ENCODE measurements at places on chromosomes 1 and 21.

DNA sequence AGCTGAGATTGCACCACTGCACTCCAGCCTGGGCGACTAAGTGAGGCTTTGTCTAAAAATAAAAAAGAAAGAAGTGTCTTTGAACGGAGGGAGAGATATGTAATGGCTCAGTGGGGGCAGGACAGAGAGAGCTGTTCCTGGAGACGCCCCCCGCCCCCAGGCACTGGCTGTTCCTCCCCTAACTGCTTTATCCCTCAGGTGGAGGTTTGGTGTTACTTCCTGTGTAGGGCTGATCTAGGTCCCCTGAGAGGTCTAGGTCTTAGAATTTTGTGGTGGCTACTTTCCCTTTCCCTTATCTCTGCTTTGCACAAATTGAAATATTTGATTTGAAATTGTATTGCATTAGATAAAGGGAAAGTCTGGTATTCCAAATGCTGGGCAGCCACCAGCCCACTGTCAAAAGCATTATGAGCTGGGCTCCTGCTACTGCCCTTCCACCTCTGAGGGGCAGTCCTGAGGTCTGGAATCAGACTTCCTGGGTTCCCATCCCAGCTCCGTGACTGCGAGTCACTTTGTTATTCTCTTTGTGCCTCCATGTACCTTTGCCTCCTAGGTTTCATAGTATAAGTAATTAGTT lies 134.8 kb upstream of the KIF26B start:
- no peak for DNase-seq

- no peak for DNase-seq
These were observed 86.2 kb upstream of the ARHGAP29 start for GRCh38 chr1:94323311-94324177.

GRCh38 chr1:41013796-41014195 lies 7.7 kb downstream of the SLFNL1 start:
- DNase-seq = no peak

DNA sequence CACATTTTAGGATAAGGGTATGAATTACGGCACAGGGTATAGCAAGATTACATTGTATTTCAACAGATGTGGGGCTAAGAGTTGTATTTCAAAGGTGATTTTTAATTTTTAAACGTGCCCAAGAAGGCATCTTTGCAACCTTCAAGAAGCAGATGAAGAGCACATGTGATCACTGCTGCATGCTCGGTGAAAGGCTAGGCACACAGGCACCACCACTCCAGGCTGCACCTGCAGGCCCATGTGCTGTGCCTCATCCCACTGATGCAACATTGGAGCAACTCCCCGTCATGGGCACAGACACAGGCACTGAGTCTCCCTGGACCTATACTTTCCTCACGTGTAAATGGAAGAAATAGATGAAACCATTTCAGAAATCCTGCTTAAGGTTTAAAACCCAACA lies 23.5 kb downstream of the UBE2G2 start:
- DNase-seq = no peak

GRCh38 chr1:84505493-84506001 lies 639 bp upstream of the SPATA1 start:
- no peak for DNase-seq

GRCh38 chr1:71666609-71667008 lies 585.8 kb upstream of the ZRANB2 start:
- no peak for DNase-seq

DNA sequence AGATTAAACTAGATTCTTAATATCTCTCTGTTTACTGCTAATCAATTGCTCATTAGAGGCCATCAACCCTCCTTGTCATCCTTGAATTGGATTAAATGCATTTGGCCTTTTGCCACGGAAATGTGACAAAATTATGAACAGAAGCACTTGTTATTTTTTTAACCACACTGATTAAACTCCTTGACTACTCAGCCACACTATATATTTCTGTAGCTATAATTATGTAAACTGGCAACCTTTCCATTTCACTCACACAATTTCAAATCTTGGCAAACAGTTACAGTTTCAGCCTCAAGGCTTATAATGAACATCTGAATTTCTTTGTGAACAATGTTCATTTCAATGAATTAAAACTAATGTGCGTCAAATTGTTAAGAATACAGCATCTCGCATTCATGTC lies 10.1 kb downstream of the ADAMTS5 start:
- no peak for DNase-seq

DNA sequence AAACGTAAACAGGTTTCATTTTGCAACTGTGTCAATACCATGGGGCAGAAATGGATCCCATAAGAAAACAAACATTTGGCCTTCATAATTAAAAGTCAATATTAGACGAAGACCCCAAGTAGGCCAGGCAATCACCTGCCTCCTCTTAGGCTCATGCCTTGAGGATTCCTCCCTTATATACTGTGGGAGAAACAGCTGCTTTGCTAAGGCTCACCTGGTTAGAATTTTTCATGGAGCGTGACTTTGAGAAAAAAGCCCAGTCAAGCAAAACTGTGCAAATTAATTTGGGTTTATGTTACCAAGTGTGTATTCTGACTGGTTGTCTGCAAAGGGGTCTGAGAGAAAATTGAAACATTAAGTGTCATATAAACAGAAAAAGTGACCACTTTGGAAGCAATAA lies 605.3 kb upstream of the USP24 start:
- DNase-seq = no peak

GRCh38 chr1:103516693-103517092 lies 8.8 kb upstream of the RNPC3 start:
- DNase-seq = no peak

DNA sequence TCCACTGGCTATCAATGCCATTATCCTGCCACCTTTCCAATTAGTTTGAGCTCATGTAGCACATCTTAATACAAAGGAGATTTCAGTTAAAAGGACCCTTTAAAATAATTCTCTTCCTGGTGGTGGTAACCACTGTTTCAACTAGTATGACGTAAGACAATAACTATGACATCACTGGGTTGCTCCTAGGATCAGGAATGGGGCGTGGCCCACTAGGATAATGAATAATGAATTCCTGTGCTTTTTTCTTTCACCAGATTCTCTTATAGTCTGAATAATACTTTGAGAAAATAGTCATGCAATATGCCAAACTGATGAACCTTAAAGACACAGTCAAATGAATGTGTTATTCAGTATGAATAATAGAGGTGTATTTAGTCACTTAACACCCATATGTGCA lies 10.6 kb upstream of the KIFAP3 start:
- no peak for DNase-seq

- DNase-seq = no peak
These were observed 32.7 kb upstream of the CD2 start for GRCh38 chr1:116721451-116722007.

- DNase-seq = no peak
These were observed 67.6 kb upstream of the SLC22A15 start for GRCh38 chr1:115908565-115909274.

DNA sequence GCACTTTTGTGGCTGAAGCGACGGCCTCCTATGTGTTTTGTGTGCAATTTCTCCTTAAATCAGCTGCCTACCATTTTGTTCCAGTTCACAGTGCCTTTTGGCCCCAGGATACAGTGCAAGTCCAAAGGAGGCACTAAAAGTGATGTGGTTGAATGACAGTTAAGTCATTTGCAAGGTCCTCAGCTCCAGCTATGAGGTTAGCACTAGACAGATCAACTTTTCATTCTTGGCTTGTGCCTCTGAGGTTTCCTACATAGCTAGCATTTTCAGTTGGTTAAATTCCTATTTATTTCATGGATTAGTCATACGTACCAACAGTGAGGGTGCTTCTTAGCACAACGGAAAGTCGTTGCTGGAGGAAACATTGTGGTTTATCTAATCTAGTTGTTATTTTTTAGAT lies 59.3 kb upstream of the NTPCR start:
- DNase-seq = no peak

DNA sequence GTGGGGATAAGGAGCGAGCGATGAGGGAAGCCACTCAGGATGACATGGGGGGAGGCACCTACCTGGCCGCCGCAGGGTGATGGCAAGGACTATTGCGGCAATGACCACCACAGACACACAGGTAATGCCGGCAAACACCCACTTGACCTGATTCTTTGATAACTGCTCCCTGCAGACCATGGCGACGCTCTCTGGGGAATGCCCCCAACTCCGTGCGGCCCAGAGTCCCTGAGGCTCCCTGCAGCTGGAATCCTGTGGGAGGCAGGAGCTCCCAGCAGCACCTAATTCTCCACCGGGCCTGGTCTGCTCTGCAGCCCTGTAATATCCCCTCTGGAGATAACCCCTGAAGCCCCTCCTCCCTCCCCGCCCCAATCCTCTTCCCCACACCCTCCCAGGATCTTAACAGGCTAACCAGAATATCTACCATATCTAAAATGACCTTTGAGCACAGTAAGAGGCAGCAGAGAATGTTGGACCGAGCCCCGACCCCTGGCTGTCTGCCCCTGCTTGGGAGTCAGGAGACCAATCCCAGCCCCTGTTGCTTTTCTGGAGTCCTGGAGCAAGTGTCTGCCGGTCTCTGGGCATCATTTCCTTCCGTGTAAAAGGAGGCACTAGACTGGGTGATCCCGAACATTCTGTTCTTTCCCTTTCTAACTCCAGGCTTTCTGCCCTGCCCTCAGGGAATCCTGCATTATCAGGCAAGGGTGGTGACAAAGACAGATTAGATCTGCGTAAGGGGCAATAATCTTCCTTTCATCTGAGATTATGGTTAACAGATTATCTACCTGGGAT lies at the start of gene FAM151A:
Gene FAM151A, minus strand, starts transcription at position 310 of the 792 bp plus-strand sequence. Its CDS starts 130 bp downstream, at position 180.
- no peak for DNase-seq

- no peak for DNase-seq
These were observed 42.1 kb upstream of the SRP9 start for GRCh38 chr1:225735252-225736149.

- no peak for DNase-seq
These were observed 51.2 kb downstream of the RNF2 start for GRCh38 chr1:185096531-185096930.

DNA sequence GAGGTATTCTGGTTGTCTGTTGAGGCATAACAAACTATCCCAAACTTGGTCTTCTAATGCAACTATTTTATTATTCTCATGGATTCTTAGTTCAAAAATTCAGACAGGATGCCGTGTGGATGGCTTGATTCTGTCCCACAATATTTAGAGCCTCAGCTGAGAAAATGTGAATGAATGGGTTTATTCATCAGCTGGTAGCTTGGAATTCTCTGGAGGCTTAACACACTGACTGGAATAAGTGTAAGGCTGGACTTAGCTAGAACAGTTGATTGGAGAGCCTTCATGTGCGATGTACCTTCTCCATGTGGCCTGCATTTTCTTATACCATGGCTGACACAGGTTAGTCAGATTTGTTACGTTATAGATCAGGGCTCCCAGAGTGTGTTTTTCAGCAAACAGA lies 30.8 kb downstream of the TNNI3K start:
- no peak for DNase-seq

DNA sequence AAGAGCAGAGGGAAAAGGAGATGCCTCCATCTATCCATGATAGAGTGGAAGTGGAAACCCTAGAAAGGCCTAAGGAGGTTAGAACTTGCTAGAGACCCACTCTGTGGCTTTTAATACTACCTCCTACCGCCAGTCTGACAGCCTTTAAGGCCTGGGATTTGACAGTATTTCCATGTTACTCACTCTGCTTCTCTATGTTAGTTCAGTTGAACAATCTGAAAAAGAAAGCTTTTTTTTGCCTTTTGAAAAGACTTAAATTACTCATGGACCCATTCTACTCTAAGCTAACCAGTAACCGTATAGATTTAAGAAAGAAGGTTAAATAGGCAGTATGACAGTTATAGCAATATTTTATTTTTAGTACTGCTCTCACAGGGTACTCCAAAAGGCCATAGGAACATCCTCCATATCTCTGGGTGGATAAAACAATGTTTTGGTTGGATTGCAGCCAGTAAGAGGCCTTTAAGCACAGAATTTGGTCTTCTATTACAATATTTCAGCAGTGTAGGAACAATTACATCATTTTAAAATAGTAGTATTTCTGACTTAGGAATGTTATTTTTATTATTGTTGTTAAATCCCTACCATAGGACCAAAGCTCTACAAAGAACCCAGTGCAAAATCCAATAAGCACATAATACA lies 15.9 kb upstream of the GPR25 start:
- no peak for DNase-seq

DNA sequence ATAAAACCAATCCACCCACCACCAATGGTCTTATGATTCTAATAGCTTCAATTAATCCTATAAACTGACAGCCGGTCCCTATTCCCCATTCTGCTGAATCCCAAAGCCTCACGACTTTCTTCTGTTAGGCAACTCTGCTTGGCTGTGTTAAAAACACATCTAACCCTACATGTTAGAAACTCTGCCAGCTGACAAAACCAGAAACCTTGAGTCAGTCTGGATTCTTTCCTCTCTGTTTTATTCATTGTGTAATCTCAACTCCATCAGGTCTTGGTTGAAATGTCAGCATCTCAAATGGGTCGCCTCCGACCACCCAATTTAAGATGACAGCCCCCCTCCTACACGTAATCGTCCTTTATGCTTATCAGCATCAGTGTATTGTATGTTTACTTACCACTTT lies 312.1 kb downstream of the DISC1 start:
- no peak for DNase-seq

GRCh38 chr1:240612811-240613210 lies 856 bp upstream of the GREM2 start:
- no peak for DNase-seq

GRCh38 chr1:71023515-71023914 lies 24.1 kb downstream of the PTGER3 start:
- DNase-seq = no peak

- no peak for DNase-seq
These were observed 4.4 kb upstream of the BATF3 start for GRCh38 chr1:212703991-212704564.

GRCh38 chr1:70033266-70033873 lies 172.0 kb downstream of the LRRC40 start:
- DNase-seq = no peak

DNA sequence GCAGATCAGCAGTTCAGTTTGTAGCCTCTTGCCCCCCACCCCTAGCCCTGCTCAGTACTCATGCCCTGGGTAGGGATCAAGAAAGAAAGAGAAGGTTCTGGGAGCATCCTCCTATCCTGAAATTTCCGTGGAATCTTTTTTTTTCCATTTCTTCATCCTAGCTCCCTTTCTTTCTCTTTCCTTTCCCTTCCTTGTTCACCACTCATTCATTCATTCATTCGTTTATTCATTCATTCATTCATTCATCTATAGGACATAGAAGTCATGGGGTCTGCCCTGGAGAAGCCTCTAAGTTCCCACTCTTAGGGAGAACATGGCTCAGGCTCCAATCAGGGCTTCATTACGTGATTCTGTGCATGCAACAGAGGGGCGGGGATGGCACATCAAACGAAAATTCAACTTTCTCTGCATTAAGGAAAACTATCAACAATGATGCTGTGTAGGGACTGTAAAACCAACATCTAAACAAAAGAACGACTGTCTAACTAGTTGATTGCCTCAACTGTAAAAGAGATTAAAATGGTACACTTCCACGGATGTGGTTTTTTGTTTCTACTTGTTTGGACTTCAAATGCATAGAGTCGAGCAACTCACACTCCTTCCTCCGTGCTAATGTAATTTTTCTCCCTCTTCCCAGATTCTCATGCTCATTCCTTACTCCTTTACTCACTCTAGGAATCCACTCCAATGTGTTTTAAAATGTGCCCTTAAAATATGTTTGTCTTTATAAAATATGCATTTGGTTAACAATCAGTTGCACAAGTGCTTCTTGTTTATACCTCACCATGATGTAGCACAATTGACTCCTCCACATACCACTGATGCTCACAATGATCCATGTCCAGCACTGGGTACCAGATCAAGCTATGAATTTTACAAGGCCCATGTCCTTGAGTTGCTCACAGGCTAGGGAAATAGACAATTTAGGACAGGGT lies 101.2 kb upstream of the SLC2A1 start:
- no peak for DNase-seq

- DNase-seq = no peak
These were observed 335.7 kb downstream of the CHRM3 start for GRCh38 chr1:239722035-239722434.

- no peak for DNase-seq
These were observed 27.1 kb downstream of the MRAP start for GRCh38 chr21:32325706-32326105.
